ENCODE measurements at places on chromosomes 16 and 17.

DNA sequence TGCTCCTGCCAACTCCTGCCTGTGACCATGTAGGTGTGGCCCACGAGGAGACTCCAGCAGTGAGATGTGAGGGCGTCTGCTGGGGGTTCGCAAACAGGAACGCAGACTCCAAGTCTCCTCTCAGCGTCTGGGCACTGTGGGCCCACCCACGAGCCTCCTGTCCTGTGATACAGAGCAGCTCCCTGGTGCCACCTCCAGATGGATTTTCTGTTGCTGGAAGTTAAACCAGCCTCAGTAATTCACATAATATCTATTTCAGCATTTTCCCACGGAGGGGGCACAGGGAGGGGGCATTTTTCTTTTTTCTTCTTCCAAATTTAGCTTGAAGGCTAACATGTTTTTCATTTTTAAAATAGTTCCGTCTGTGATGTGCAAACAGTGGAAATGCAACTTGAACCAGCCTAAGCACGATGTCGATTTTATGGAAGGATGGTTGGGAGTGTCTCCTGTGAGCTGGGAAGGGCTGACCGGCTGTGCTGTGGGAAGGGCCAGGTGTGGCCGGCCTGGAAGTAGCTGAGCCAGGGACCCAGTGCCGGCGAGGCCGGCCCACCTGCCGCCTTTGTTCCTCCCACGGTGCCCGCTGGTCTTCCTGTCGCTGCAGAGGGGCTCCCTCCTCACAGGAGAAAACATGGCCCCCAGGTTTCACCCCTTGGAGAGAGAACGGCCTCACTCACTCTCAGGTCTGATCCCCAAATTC is 3.9 kb upstream of the RAB40B start:
- DNase-seq = no peak

- no peak for DNase-seq
Observed at GRCh38 chr17:65278050-65278819, 141.1 kb downstream of the RGS9 start.

GRCh38 chr17:28725660-28726225 is 290 bp downstream of the TLCD1 start:
- no peak for DNase-seq

- DNase-seq = no peak
Observed at GRCh38 chr17:81387100-81388090, 7.9 kb upstream of the BAHCC1 start.

GRCh38 chr16:81499576-81500380 is 55.2 kb downstream of the CMIP start:
- no peak for DNase-seq

DNA sequence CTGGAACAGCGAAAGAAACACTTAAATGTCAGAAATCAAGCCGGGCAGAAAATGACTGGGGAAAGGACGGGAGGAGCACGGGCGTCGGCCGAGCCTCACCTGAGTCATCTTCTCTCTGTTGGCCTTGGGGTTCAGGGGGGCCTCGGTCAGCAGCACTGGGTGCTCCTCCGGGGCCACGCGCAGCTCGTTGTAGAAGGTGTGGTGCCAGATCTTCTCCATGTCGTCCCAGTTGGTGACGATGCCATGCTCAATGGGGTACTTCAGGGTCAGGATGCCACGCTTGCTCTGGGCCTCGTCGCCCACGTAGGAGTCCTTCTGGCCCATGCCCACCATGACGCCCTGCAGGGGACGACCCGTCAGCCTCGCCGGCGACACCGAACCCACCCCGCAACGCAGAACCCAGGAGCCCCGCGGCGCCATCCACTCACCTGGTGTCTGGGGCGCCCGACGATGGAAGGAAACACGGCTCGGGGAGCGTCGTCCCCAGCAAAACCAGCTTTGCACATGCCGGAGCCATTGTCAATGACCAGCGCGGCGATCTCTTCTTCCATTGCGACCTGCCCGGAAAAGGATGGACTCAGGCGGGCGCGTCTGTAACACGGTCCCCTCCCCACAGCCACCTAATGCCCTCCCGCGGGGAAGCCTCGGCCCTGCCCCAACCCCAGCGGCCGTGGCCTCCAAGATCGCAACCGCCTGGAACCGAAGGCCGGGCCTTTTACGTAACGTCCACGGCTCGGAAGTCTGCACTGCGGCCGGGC is 616 bp downstream of the ACTG1 start:
- no peak for DNase-seq

DNA sequence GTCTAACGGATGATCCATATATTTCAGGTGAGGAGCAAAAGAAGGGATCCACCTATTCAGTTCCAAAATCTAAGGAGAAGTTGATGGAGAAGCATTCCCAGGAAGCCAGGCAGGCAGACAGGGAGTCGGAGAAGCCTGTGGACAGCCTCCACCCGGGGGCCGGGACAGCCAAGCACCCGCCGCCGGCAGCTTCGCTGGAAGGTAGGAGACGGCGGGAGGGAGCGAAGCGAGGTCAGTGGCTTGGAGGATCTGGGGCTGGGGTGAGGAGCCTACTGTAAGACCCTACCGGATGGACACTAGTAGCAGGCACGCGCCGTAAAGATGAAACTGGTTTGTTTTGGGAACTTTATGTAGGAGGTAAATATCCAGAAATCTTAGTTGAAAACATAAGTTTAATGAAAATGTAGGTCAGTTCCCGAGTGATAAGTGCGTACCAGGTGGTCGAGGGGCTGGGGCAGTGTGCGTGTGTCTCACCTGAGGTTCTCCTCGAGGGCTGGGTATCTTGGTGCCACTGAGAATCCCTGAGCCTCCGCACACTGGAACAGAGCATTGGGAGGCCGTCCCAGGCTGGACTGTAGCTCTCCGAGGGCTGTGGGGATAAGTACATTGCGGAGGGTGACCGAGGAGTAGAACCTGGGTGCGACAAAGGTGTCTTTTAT is 714 bp downstream of the SPATA33 start:
- DNase-seq = no peak

DNA sequence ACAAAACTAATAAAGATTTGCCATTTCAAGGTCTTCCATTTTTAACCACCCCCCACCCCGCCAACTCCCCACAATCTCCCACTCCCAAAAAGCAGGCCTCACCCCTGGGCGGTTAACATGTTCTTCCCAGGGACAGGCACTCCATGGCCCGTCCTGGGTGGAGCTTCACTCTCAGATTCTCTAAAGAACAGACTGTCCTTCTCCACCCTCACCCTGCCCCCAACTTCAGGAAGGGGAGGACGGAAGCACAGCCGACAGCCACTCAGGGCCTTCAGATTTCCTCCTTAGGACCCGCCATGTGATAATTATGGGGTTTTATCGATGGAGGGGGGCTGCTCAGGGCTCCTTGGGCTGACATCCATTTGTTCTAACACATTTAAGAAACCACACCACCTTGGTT is 61.9 kb downstream of the ZFHX3 start:
- DNase-seq = no peak

DNA sequence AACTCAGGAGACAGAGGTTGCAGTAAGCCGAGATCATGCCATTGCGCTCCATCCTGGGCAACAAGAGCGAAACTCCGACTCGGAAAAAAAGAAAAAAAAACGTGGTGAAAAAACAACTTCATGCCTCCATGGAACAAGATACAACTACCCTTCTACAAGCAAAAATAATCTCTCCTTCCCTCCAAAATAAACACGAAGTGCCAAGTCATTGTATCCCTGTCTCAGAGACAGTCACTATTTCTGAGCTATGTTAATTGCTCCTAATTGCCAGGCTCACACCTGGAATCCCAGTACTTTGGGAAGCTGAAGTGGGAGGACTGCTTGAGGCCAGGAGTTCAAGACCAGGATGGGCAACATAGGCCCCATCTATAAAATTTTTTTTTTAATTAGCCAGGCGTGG is 19.0 kb upstream of the SLC16A5 start:
- no peak for DNase-seq

- no peak for DNase-seq
Observed at GRCh38 chr16:46975908-46976470, 2.5 kb upstream of the DNAJA2 start.

GRCh38 chr17:37741341-37742115 is 3.3 kb downstream of the HNF1B start:
- no peak for DNase-seq

GRCh38 chr17:31583772-31584356 is 192.4 kb downstream of the RAB11FIP4 start:
- no peak for DNase-seq

DNA sequence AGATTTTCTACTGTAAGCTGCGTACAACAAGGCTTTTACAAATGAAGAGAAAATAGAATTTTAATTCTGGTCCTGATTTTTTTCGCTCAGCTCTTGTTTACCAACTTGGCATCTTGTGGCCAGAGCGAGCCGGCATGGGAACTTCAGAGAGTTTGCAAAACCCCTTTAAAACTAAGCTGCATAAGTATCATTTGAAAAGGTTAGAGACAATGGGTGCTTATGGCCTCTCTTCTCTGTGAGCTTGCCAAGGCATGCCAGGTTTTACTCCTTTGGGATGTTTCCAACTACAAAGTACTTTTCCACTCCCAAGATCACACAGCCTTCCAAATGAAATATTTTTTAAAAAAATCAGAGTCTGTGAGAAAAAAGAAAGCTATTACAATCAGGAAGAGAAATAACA is 62.4 kb upstream of the FA2H start:
- no peak for DNase-seq

- no peak for DNase-seq
Observed at GRCh38 chr16:2966808-2967191, 2.3 kb upstream of the PAQR4 start.

DNA sequence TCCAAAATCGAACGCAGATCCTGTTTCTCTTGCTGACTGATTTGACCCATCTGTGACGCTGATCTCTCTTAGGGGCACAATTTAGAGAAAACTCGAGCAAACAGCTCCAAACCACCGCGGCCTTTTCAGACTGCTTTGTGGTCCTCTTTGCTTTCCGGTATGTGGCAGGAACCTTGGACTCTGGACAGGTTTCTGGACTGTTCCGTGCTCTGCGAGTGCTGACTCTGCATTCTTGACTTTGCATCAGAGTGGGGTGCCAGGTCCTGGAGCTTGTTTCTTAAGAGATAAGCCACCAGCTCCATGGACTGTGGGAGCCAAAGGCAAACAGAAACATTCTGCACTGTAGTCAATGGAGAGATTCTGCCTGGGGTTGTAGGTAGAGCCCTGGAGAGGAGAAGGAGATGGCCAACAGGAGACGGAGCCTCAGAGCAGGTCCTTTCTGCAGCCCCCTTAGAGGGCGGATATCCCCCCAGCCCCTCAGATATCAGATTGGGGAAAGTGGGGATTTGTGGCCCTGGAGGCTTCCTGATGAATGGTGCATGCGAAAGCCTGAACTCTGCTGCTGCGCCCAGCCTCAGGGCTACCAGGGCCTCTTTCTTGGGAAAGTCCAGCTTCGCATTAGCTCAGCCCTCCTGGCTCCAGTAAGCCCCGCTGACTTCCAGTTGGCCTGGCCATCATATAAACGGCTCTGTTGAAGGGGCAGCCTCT is 65.6 kb downstream of the WIPI1 start:
- no peak for DNase-seq

Measured in stimulated activated CD4-positive, alpha-beta T cell treated with anti-CD3 and anti-CD28 coated beads, Interleukin-1b, Interleukin-23, amount 100 ng/mL, for 1 hour (primary cell).